ENCODE measurements at places on chromosomes 6 and 20. TPM values are rescaled to one million over a fixed set of nuclear protein-coding genes. Genes with fewer than 3 reads are reported as not detected.

DNA sequence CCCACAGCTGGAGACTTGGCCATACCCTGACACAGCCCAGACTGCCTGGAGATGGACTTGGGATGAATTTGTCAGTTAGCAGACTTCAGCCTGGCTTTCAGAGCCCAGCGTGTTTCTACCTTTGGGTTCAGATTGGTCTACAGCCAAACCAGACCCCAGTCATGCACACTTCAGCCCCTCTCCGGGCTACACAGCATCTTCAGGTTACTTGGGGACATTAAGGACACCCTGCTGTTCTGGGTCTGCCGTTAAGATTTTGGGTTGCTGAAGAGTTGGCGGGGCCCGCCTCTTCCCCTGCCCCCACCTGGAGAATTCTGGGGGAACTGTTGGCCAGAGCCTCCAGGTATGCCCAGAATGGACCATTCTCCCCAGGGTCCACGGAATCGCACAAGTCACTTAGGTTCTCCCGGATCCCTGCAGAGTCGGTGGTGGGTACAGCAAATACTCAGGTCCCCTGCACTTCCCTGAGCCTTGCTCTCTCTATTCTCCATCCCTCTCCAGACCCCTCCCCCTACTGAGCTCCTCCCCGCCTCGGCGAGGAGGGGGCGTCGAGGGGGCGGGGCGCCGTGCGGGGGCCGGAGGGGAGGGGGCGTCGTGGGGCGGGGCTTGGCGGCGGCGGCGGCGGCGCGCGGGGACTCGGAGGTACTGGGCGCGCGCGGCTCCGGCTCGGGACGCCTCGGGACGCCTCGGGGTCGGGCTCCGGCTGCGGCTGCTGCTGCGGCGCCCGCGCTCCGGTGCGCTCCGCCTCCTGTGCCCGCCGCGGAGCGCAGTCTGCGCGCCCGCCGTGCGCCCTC is at the start of gene PTK7:
TSS of gene PTK7 (plus strand) at position 645 of the 794 bp plus-strand sequence. CDS start 175 bp downstream, outside the sequence.
- H3K4me1 ChIP-seq = peaks cover 21% of the 10 kb centered on the region
- peak within 1 kb of the TSS; percentile 16 for H3K27ac ChIP-seq
- DNase-seq = peak; percentile 87
- no peaks in the 10 kb centered on the region for H3K27me3 ChIP-seq
- peak within 1 kb of the TSS; percentile 95 for H3K4me3 ChIP-seq

GRCh38 chr20:23928788-23929187 is 49.2 kb upstream of the CST5 start:
- H3K4me1 ChIP-seq = peaks cover 7% of the 10 kb centered on the region
- no peaks in the 10 kb centered on the region for H3K27me3 ChIP-seq
- DNase-seq = no peak

DNA sequence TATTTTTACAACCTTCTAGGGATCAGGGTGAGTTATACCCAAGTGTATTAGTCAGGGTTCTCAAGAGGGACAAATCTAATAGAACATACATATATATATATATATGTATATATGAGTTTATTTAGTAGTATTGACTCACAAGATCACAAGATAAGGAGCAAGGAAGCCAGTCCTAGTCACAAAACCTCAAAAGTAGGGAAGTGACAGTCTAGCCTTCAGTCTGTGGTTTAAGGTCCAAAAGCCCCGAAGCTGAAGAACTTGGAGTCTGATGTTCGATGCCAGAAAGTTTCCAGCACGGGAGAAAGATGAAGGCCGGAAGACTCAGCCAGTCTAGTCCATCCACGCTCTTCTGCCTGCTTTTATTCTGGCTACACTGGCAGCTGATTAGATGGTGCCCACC is 632.7 kb upstream of the AGPAT4 start:
- no peak for DNase-seq
- no peak overlapping the region for H3K4me3 ChIP-seq
- no peaks in the 10 kb centered on the region for H3K36me3 ChIP-seq
- no peaks in the 10 kb centered on the region for H3K27me3 ChIP-seq
- H3K27ac ChIP-seq = no peak overlapping the region

DNA sequence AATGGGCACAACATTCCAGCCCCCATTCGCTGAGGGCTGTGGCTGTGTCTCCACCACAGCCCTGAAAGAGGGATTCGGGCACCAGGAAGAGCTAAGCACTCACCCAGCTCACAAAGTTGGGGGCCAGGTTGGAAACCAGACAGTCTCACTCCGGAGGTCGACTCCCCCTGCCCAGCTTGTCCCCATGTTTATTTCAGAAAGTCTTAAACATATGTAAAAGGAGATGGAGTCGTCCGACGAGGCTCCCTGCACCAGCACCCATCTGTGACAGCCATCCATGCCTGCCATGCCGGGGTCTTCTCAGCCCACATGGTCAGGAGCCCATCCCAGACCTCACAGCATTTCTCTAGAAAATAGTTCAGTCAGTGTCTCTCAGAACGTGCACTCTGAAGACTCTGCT is 63.6 kb upstream of the STX16 start:
- DNase-seq = no peak
- H3K36me3 ChIP-seq = no peaks in the 10 kb centered on the region
- H3K4me3 ChIP-seq = no peak overlapping the region
- H3K4me1 ChIP-seq = no peaks in the 10 kb centered on the region
- no peaks in the 10 kb centered on the region for H3K27me3 ChIP-seq
- H3K27ac ChIP-seq = no peak overlapping the region

DNA sequence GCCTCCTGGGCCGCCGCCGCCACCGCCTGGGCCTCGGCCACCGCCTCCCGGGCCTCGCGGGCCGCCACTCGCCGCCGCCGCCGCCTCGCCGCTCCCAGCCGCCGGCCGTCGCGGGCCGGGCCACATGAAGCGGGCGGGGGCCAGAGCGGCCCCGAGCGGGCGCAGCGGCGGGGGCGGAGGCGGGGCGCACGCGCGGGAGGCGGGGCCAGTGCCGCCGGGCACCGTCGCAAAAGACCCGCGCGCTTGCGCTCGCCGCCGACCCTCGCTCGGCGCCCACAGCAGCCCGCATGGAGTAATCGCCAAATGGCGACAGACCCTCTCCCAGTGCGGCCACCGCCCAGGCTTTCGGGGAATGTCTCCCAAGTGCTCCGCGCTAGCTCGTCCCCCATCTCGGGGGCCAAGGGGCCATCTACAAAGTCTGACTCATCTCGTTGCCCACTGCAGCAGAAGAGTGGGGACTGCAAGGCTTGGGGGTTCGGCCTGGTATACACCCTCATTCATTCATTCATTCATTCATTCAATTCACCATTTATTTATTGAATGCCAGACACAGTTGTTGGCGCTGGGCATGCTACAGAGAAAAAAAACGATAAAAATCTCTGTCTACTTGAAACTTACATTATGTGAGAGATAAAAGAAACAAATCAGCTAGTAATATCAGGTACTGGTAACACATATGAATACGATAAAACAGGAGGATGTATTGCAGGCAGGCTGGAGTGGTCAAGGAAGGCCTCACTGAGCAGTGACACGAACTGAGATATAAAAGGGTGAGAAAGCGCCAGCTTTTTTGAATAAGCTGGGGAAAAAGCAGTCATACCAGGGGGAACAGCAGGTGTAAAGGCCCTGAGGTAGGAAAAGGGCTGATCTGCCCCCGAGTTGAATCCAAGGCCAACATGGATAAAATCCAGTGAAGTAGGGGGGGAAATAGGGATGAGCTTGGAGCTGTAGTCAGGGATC is at the start of gene B4GALT5:
TSS of gene B4GALT5 (minus strand) at position 126 of the 960 bp plus-strand sequence. CDS start 188 bp downstream, outside the sequence.
- peak; percentile 95 for DNase-seq
- H3K4me3 ChIP-seq = peak within 1 kb of the TSS; percentile 65
- no peaks in the 10 kb centered on the region for H3K27me3 ChIP-seq
- H3K4me1 ChIP-seq = peaks cover 25% of the 10 kb centered on the region
- no peaks in the 10 kb centered on the region for H3K36me3 ChIP-seq

GRCh38 chr20:34042262-34042661 is 48.6 kb downstream of the RALY start:
- H3K27ac ChIP-seq = no peak overlapping the region
- no peaks in the 10 kb centered on the region for H3K27me3 ChIP-seq
- no peak for DNase-seq
- peaks cover 39% of the 10 kb centered on the region for H3K4me1 ChIP-seq
- no peak overlapping the region for H3K4me3 ChIP-seq
- H3K36me3 ChIP-seq = peaks cover 2% of the 10 kb centered on the region

DNA sequence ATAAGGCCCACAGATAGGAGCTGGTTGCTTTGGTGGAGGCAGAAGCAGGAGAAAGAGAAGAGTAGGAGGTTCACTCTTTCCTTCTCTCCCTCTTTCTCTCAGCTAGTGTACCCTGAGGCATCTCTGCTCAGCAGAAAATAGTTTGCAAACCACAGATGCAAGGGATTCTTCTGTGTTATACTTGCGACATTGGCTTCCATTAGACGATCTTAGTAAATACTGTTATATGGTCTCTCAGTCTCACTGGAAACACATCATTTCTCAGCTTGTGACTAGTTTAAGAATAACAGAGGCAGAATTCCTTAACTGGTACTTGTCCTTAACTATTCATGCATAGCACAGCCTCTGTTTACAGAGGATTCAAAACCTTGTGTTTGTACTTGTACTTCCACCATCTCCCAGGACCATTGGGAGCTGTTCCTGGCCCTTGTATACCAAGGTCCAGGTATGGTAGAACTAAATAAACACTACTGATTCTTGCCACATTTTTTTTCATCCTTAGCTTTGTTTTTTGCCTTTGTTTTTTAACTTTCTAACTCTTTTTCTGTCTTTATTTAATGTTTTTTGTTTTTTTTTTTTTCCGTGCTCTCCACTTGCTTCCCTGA is 218.2 kb downstream of the OTOR start:
- no peaks in the 10 kb centered on the region for H3K36me3 ChIP-seq
- no peak overlapping the region for H3K4me3 ChIP-seq
- H3K27ac ChIP-seq = no peak overlapping the region
- no peaks in the 10 kb centered on the region for H3K27me3 ChIP-seq
- no peaks in the 10 kb centered on the region for H3K4me1 ChIP-seq

DNA sequence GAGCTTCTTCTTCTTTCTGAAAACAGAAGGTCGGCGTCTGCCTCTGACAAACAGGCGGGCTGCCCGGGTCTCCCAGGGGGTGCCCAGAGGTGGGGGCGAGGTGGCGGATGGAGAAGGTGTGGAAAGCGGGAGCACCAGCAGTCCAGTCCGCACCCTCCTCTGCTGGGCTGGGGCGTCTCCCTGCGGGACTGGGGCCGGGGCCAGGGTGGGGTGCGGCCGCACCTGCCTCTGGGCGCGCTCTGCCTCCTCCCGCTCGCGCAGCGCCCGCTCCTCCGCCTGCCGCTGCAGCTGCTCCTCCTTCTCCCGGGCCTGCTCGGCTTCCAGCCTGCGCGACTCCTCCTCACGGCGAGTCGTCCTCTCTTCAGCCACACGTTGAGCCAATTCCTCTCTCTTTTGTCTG is 71.1 kb upstream of the BCLAF1 start:
- peaks cover 3% of the 10 kb centered on the region for H3K36me3 ChIP-seq
- H3K4me1 ChIP-seq = no peaks in the 10 kb centered on the region
- H3K4me3 ChIP-seq = no peak overlapping the region
- no peak overlapping the region for H3K27ac ChIP-seq

DNA sequence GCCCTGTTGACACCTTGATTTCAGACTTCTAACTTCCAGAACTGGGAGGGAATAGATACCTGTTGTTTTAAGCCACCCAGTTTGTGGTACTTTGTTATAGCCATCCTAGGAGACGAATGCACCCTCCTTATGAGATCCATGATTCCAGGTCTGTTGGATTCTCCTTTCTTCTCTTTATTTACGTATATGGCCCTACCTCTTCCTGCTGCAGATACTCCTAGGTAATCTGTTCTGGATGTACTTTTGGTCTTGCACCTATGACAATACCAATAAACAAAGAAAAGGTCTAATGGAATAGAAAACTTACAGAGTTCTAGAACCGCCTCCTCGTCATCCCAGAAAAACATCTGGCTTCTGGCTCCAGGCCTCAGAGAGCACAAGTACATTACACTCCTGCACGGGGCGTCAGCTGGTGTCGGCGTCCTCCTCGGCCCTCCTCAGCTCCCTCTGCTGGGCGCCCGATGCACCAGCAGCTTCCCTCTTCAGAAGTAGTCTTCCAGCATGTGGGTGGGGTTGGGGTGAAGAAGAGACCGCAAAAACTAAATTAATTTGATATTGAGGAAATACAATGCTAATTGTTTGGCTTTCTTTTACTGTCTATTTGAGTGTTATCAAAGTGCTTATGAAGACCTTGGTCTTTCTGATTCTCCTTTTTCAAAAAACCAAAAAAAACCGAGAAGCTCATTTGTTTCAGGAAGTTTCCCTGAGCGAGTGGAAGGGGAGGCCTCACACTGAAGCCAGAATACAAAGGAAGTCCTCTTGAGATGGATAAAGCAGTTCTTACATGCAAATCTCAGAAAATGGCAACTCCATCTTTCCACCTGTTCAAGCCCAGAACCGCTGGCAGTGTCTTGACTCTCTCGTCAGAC is 9.7 kb upstream of the ATXN1 start:
- DNase-seq = peak; percentile 68
- H3K4me3 ChIP-seq = no peak overlapping the region
- H3K4me1 ChIP-seq = peaks cover 12% of the 10 kb centered on the region
- H3K36me3 ChIP-seq = no peaks in the 10 kb centered on the region
- H3K27ac ChIP-seq = no peak overlapping the region

DNA sequence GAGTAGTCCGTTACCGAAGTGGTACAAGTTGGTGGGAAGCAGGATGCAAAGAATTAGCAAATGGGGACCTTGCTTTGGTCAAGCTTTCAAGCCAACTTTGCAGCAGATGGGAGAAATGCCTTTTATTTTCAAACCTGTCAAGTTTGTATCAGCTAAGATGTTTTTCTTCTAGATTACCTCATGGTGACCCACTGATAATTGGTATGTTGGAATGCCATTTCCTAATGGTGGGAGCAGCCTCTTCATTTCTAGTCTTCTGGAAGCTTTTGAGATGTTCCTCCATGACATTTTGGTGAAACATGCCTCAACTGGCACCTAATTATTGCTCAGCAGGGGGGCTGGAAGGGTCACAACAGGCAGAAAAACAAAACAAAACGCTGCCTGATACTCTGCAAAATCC is 43.7 kb downstream of the ADNP start:
- no peak overlapping the region for H3K4me3 ChIP-seq
- no peak for DNase-seq
- no peaks in the 10 kb centered on the region for H3K4me1 ChIP-seq
- peak overlapping the region; percentile 39 for H3K27ac ChIP-seq
- peaks cover 9% of the 10 kb centered on the region for H3K36me3 ChIP-seq

DNA sequence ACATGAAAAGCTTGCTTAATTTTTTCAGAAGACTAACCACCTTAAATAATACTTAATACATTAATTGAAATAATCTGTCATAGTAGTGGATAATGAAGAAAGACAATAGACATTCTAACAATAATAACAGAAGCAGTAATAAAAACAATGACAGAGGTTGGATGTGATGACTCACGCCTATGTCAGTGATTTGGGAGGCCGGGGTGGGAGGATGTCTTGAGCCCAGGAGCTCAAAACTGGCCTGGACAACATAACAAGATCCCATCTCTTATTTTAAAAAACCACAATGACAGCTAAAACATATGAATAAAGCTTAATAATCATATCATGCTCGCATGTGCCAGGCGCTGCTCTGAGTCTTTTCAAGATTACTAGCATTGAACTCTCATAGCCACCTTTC is 105.5 kb downstream of the IPCEF1 start:
- no peaks in the 10 kb centered on the region for H3K27me3 ChIP-seq
- H3K36me3 ChIP-seq = no peaks in the 10 kb centered on the region
- H3K4me1 ChIP-seq = no peaks in the 10 kb centered on the region
- no peak overlapping the region for H3K27ac ChIP-seq
- DNase-seq = no peak

The EYA4 gene
- not detected for total RNA-seq

The RGL2 gene
- 70.7 TPM for total RNA-seq

The WASF1 gene
- 7.3 TPM for total RNA-seq

The HLA-DMB gene
- not detected for total RNA-seq

The NTSR1 gene
- 0.14 TPM for total RNA-seq

The SLC44A4 gene
- not detected for total RNA-seq

The SULF2 gene
- total RNA-seq = 66.1 TPM

The NDUFAF5 gene
- 34.9 TPM for total RNA-seq
